AG08396 (cell line): ENCODE measurements at places on chromosomes 12 and 14.

- DNase-seq: no peak
Measured at GRCh38 chr14:65352964-65353530, 59.5 kb upstream of the FUT8 start.

DNA sequence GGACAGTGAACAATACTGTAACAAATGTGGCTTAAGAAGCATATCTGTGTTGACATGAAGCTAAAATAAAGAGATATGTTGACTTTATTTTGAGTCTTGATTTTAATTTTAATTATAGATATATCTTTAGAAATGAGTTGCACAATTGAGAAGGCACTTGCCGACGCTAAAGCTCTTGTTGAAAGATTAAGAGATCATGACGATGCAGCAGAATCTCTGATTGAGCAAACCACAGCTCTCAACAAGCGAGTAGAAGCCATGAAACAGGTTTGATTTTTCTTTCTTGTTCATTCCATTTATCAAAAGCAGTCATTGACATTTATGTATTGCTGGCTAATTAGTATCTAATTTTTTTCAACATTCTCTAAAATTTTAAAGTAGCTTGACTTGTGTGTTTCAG, 15.8 kb downstream of the FGFR1OP2 start:
- DNase-seq: no peak

- DNase-seq: peak; percentile 56
Measured at GRCh38 chr14:61547186-61548069, 147.9 kb upstream of the HIF1A start.

DNA sequence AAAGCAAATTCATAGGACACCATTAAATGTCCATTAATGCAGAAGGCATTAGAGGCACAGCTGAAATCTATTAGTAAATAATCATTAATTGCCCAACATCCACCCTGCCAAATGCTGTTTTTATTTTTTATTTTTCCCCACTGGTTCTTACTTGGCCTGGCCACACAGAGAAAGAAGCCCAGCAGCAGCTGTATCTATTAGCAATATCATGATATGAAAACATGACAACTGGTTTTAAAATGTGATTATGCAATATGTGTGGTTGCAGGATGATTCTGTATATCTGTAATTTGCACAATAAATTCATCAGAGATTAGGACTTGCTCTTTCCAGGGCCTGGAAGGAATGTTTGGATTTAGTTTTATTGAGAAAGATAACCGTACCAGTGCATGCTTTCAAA, 44.9 kb downstream of the SIX6 start:
- no peak for DNase-seq

DNA sequence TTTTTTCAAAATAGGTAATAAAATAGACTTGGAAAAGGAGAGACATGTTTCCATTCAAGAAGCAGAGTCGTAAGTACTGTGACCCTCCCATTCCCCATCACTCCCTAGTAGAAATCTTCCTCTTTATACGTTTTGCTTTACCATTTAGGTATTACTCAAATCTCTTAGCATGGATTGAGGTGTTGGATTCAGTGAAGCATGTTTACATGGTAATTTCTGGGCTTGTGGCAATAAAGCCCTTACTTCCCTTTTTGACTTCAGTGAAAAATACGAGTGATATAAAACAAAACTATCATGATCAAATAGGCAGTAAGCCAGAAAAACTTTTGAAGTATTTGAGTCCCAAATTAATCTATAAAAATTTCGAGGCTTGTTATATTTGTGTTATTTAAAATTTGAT, 27.4 kb downstream of the RAB21 start:
- DNase-seq: no peak

DNA sequence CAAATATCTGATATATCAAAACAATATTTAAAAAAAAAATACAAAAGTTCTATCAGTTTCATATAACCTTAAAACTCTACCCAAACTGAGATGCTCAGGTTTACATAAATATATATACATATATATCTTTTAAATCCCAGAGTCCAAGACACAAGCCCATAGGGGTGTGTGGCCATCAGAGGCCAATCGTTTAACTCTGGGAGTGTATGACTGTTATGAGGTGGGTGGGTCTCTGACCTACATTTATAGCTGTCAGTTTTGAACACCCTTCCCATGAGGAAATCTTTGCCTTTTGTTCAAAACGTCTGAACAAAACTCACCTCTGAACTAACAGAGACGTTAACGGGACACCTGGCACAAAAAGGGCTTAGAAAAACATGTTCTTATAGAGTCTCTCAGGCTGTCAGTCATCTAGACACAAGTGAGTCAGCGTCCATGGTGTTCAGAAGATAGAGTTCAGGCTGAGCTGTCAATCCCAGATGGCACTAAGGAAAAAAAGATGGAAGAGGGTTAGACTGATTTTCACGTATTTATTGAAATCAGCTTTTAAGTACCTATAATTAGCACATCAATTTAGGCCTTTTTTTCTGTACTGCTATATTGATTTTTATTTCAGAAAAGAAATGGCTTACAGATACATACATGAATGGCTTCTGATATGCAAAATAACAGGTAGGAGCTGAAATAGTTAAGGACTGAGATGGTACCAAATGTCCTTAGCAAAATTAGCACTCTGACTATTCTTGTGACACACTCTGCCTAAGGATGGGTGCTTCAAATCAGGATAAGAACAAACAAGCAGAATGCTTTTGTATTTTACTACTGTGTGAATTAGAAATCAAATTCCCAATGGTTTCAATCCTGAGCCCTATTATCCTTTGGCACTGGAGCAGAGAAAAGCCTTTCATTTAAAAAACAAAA, 29.2 kb downstream of the HIGD1C start:
- no peak for DNase-seq

DNA sequence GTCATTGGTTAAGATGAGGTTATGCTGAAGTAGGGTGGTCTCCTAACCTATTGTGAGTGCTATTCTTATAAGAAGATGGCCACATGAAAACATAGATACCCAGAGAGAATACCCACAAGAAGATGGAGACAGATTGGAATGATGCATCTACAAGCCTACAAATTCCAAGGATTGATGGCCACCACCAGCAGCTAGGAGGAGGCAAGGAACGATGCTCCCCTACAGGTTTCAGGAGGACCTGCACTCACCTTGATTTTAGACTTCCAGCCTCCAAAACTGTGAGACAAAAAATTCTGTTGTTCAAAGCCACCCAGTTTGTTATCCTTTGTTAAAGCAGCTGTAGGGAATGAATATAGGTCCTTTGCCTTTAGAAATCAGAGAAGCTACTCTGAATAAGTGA, 227.4 kb downstream of the NEDD1 start:
- no peak for DNase-seq

DNA sequence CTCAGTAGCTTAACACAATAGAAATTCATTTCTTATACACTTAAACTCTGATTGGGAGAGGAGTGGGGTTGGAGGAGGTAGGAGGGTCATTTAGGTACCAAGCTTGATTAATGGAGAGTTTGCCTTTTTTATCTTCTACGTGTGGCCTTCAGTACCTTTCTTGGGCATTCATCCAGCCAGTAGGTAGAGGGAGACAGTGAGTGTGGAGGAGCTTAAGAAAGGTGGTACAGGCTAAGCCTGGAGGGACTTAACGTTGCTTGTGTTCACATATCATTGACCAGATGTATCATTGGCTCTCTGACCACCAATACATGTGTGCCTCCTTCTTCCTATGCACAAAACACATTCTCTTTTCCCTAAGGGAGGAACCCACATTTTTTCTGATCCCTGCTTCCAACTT, 232.9 kb upstream of the CRY1 start:
- no peak for DNase-seq

GRCh38 chr14:88181072-88181471, 142.0 kb downstream of the KCNK10 start:
- DNase-seq: no peak

DNA sequence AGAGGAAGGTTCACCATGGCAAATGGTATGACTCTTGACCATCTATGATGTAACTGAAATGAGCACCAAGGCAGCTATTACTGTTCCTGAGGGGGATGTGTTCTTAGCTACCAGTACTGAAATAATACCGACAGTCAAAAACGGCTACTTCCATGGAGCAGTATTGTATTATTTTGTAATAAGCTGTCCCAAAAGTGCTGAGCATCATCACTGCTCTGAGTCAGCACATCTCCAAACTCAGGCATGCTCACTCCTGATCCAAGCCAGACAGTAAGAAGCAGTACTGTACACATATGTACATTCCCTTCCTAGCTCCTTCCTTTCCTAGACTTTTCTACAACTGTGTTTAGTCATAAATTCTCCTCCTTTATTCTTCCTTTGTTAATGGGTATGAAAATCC, 8.6 kb downstream of the VTI1B start:
- DNase-seq: peak; percentile 41

- no peak for DNase-seq
Measured at GRCh38 chr12:19630536-19630935, 191.2 kb downstream of the AEBP2 start.

DNA sequence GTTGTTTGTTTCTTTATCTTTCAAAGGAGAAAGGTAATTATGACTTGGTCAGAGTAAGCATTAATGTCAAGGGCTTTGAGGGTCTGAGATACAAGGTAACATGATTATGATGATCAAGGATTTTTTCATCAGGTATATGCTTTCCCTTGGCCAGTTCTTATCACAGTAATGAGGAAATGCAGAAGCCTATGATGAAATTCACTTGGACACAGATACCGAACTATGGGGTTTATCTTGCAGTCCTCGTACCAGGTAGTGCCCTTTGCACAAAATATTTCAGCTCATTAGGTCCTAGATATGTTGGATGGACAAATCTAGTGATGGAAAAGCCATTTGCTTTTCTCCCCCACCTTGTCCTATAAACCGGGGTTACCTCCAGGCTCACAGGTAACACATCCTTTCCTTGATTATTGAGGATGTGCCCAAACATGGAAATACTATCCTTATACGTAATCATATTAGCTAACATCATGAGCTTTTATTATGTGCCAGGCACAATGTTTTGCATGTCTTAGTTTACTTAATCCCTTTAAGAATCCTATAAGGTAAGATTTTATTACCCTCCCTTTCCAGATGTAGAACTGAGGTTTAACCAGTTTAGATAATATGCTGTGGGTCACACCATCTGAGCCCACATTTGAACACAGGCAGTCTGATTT, 7.0 kb upstream of the RASSF3 start:
- no peak for DNase-seq

- DNase-seq: no peak
Measured at GRCh38 chr14:89406941-89407340, 10.1 kb downstream of the FOXN3 start.

GRCh38 chr12:53930591-53931255, 7.9 kb upstream of the HOXC13 start:
- no peak for DNase-seq

GRCh38 chr12:40327535-40327934, 102.7 kb downstream of the LRRK2 start:
- DNase-seq: no peak

DNA sequence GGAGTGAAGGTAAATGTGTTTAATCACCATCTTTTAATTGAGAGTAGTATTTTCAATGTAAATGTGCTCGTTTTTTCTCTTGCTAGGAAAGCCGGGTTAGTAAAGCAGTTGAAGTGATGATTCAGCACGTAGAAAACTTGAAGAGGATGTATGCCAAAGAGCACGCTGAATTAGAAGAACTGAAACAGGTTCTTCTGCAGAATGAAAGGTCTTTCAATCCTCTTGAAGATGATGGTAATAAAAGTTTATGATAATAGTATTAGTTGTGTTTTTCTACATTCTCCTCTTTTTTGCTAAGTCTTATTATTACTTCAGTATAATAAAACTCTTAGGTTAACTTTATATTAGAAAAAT, 93.9 kb downstream of the DNAI7 start:
- DNase-seq: no peak

DNA sequence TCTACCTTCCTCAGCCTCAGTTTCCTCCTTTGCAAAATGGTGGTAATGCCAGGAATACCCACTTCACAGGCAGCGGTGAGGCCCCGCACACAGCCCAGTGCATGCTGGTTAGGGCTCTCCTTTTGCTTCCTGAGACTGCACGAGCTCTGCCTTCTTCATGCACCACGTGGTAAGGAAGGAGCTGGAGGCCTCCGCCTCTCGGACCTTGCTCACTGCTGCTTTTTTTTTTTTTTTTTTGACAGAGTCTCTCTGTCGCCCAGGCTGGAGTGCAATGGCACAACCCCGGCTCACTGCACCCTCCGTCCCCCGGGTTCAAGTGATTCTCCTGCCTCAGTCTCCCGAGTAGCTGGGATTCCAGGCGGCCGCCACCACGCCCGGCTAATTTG, 18.1 kb downstream of the TAMALIN start:
- no peak for DNase-seq

DNA sequence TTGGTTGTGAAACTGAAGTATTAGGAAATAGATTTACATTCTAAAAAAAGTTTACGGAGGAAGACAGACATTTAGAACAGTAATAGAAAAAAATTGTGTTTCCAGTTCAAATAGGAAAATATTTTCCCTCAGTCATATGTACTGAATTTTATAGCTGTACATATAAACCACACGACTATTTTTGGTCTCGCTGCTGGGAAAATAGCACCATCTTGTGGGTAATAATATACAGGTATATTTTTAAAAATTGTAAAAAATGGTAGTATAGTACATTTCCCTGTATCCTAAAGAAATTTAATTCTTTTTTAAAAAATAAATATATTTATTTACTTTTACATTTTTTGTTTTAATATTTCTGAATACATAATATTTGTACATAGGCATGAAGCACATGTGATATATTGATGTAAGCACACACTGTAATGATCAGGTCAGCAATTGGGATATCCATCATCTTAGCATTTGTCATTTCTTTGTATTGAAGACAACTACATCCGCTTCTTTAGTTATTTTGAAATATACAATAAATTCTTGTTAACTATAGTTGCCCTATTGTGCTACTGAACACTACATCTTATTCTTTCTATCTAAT, 168.6 kb downstream of the ALX1 start:
- DNase-seq: no peak

DNA sequence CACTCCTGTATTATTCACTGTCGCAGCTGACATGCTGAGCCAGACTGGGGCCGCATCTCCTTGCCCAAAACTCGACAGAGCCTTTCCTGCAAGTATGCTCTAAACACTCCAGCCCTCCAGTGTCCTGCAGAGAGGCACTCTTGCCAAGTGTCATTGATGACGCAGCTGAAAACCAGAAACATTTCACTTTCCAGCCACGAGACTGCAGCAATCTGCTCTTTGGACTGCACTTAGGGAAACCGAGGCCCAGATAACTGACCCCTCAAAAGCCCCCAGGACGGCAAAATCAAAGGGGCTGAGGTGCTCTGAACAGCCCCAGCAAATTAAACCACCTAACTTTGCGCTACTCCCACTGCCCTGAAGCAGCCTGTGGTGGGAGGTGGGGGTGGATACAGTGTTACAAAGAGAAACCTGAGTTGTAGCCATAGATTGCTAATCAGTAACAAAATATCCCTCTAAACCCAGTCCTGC, 2.6 kb downstream of the CCDC85C start:
- DNase-seq: peak; percentile 71

DNA sequence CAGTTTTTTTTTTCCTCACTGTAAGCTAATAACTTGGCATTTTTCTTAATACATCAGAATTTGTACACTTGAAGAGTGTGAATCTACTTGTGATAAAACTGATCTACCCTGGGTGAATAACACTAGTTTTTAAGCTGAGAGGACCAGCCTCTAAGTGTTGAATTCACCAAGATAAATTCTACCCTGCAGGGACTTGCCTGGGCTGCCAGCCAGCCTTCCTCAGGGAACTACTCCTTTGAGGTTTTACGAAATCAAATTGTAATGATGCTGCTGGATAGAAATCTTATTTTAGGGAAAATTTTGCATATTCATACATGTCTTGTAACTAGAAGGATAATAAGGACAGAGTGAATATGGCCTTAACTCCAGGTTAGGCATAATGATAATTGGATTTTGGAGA, 1.9 kb downstream of the MED21 start:
- no peak for DNase-seq
